IPS DF 19.7 (cell line): ENCODE measurements at places on chromosomes 7 and 10.

DNA sequence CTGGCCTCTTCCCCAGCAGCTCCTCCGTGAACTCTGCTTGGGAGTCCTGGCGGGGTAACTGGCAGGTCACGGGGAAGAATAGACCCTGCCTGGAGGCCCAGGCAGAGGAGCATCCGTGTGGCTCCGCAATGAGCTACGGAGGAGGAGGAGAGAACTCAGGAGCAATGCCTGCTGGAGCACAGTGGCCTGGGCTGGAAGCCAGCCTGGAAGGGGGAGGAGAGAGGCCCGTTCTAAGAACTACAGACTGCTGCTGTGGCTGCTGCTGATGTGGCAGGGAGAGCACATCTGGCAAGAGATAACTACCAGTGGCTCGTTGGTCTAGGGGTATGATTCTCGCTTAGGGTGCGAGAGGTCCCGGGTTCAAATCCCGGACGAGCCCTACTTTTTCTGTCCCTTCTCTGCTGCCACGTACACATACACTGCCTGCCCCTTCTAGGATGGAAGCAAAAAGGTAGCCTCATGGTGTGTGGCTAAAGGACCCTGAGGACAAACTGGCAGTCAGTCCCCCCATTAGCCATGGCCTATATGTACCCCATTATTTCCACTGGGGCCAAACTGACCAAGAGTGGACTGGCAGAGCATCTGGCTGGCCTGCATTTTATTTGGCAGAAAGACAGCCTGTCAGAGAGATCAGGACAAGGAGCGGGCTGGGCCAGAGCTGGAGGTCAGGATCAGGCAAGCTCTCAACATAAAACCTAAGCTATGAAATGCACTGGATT, 7.7 kb upstream of the OPN1SW start:
- peak; percentile 86 for DNase-seq

GRCh38 chr10:65470986-65471385, 1454.8 kb upstream of the LRRTM3 start:
- no peak for DNase-seq

- DNase-seq = no peak
Measured at GRCh38 chr10:100985336-100985735, 2.0 kb downstream of the MRPL43 start.

GRCh38 chr7:137771273-137771672, 75.5 kb downstream of the DGKI start:
- DNase-seq = no peak

- no peak for DNase-seq
Measured at GRCh38 chr10:110416776-110417711, 80.7 kb upstream of the DUSP5 start.

DNA sequence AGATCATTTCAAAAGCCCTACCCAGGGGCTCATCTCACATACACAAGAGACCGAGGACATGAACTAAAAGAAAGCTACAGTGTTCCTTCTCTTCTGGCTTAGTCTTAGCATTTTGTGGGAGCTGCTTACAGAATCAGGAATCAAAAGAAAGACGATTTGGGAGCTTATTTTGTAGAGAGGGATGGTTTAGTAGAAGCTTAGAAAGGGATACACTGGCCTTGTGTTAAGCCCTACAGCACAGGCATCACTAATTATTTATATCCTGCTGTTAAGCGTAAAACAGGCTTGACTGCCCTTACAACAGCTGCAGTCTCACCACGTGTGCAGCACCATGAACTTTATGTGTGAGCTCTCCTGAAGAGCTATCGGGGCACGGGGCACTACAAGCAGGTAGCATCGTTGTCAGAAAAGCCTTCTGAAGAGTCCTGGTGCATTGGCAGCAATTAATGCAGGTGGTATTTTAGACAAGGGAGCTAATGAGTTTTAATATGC, 798.3 kb downstream of the NXPH1 start:
- no peak for DNase-seq

- no peak for DNase-seq
Measured at GRCh38 chr7:12350971-12351370, 52.7 kb downstream of the VWDE start.

- no peak for DNase-seq
Measured at GRCh38 chr7:23476286-23477156, 6.2 kb upstream of the IGF2BP3 start.

DNA sequence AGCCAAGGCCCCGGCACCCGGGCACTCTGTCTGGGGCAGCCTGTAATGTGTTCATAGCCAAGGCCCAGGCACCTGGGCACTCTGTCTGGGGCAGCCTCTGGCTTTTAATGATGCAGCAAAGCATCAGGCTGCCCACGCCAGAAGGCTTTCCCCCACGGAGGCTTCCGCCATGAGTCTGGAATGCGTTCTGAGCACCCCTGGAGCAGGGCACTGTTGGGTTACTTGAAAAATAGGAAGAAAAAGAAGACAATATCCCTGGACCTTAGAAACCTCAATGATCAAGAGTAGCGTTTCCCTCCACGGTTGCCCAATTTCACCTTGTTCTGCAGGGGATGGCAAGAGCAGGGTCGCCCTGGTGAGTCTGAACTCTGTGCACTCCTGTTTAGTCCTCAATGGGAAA, 565.0 kb downstream of the PTPRN2 start:
- DNase-seq = no peak

GRCh38 chr7:117901089-117901797, 28.0 kb upstream of the CTTNBP2 start:
- no peak for DNase-seq

- DNase-seq = no peak
Measured at GRCh38 chr10:122056431-122057094, 67.6 kb downstream of the TACC2 start.

GRCh38 chr10:45441239-45442190, 67.5 kb downstream of the ALOX5 start:
- DNase-seq = no peak

DNA sequence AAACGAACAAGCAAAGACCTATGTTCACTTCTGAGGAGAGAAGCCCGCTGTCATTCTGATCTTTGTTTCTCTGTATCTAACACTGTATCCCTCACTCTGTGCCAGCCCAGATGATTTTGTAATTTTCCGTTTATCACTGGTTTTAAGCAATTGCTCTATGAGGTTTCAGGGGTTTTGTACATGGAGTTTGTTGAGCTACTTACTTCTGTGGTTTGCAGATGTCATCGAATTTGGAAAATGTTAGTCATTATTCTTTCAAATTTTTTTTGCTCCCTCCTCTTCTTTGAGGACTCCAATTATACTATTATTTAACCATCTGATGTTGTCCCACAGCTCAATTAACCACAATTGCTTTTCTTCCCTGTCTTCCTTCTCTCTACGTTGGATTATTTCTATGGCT, 650.9 kb upstream of the IGFBP3 start:
- no peak for DNase-seq

DNA sequence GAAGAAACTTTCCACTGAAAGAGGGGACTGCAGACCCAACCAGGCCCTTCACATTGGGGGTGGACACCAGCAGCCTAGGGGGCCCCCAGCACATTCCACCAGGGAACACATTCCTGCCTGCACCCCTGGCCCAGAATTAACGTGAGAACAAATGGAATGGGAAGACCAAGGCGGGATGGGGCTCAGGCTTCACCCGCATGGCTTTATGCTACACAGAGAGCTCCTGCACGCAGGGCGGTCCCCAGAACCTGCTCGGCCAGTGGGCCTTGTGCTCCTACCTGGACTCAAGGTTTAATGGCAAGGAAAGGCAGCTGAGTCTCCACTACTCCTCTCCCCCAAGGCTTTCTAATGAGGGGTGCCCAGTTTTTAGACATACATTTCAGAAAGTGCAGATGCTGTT, 146.3 kb upstream of the GPR26 start:
- DNase-seq = no peak

DNA sequence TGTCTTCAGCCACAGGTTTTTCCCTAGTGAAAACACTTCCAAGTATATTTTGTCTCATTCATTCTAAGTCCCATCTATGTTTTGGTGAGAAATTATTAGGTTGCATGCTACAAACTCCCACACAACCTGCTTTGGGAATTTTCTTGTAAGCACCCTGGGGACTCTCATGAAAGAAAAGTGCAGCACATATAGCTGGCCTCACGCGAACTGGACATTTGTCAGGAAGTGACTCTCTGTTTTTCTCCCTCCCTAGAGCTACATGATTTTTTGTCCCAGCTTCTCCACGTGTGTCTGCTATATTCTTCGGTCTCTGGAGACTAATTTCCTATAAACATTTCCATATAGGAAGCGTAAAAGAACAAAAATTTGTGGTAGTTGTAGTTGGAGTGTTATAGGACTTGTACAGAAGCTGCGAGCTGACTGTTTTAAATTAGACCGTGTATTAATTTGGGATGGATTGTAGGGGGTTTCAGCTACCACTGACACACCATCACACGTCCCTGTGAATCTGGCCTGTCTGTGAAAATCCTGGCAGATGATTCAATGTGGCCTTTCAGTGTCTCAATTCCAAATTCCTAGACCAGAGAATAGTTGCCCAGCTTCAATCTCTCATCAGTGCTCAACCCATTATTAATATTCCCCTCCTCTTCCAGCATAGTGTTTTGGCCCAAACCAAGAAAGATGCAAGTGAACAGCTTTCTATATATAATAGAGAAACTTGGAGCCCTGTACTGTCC, 40.2 kb downstream of the ARL4A start:
- DNase-seq = no peak

GRCh38 chr7:55005241-55005851, 13.5 kb upstream of the EGFR start:
- DNase-seq = no peak

DNA sequence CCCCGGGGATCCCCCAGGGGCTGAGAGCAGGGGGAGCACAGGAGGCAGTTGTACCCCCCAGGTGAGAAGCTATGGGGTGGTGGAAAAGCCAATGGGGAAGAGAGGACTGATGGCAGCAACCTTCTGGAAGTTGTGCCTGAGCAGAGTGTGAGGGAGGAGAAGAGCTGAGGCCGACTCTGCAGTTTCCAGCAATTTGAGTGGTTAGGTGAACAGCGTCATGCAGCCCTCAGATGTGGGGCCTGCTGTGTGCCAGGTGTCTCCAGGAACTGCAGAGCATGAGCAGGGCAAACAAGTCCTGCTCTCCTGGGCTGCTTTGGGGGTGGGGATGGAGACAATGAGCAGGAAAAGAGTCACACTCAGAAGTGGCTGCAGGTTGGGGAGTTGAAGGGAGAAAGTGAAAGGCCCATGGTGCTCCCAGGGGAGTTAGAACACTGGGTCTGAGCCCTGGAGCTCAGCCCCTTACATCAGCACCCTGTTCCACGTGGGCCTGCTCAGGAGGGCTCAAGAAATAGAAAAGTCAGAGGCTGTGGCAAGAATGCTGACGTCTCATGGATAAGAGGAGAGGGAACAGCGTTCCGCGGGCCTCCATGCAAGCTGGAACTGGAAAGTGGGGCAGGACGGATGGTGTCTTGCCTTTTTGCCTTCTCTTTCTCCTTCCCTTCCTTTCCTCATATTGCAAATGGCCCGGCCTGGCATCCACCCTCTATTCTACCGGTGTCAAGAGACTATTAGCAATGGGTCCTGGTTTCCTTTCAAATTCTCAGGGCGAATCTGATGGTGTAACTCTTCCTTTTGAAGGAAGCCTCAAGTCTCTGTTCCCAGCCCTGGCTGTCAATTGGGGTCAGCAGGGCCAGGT, 4.0 kb upstream of the AFAP1L2 start:
- no peak for DNase-seq

GRCh38 chr7:28840592-28840995, 117.5 kb downstream of the TRIL start:
- DNase-seq = no peak

GRCh38 chr7:99399597-99399996, 8.8 kb downstream of the PDAP1 start:
- no peak for DNase-seq

DNA sequence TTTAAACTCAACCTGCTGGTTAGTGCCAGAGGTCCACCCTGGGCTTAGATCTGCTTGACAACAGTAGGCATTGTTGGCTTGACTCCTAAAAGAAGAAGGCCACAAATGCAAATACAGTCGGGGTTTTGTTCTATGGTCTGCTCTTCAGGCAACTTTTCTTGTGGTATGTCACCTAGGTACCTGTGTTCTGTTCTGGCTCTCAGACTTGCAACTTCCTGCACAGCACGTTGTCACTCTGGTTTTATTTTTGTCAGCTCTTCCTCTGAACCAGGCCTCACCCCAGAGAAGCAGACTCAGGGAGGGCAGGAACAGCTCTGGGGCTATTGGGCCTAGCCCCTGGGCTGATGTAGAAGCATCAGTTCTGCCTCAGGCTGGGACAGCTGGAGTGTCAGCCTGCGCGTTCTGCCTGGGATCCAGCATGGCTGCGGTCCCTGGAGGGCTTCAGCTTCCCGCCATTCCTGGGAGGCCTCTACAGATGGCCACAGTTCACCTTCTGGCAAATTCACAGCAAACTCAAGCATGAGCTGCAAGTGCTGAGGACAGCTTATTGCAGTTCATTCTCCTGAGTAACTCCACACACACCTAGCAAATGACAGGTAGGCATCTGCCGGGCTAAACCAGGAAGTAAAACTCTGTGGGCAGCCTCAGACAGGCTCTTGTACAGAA, 11.0 kb upstream of the PDCD4 start:
- no peak for DNase-seq

- no peak for DNase-seq
Measured at GRCh38 chr10:132520177-132520811, 17.3 kb upstream of the INPP5A start.

- no peak for DNase-seq
Measured at GRCh38 chr7:140876519-140877248, 48.0 kb downstream of the BRAF start.

DNA sequence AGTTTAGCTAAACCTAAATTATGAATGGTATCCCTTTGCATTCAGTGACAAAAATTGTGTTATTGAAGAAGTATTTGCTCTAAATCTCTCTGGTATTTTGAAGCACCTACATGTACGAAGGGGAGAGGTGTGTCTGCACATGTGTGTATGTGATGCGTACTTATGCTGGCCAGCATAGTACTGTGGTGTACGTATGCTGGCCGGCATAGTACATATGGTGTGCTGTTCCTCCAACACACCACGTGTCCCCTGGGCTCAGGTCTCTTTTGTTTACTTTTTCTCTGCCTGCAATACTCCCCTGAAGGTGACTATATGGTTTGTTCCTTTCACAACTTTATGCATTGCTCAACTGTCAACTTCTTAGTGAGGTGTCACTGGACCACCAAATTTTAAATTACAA, 360.3 kb downstream of the CRPPA start:
- no peak for DNase-seq

- no peak for DNase-seq
Measured at GRCh38 chr7:303884-304573, 14.1 kb downstream of the FOXL3 start.

- DNase-seq = no peak
Measured at GRCh38 chr10:30050411-30050810, 9.0 kb downstream of the JCAD start.

- DNase-seq = no peak
Measured at GRCh38 chr10:51014680-51015389, 59.5 kb upstream of the PRKG1 start.

DNA sequence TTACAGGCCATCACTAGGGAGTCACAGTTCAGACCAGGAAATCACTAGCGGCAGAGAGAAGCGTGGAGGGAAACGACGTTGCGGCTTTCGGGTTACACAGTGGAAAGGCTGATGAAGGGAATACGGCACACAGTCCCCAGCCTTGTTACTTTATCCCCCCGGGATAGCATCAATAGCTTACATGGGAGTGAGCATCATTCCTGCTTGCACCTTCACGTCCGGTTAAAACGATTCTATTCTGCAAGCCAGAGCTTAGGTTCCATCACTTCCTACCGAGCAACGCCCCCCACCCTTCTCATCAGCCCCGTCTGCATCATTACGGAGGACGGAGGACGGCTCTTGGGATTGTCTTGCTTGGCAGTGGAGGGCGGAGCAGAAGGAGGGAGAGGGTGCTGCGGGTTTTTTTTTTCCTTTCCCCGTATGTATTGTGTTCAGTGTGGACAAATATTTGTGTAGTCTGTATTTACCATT, 124.9 kb downstream of the CLEC2L start:
- no peak for DNase-seq

- DNase-seq = no peak
Measured at GRCh38 chr7:41445432-41445831, 257.5 kb downstream of the INHBA start.

- DNase-seq = no peak
Measured at GRCh38 chr10:69786791-69787190, 14.9 kb upstream of the COL13A1 start.
